ENCODE measurements at places on chromosomes 11 and 22. TPM values are rescaled to one million over a fixed set of nuclear protein-coding genes. Genes with fewer than 3 reads are reported as not detected.

DNA sequence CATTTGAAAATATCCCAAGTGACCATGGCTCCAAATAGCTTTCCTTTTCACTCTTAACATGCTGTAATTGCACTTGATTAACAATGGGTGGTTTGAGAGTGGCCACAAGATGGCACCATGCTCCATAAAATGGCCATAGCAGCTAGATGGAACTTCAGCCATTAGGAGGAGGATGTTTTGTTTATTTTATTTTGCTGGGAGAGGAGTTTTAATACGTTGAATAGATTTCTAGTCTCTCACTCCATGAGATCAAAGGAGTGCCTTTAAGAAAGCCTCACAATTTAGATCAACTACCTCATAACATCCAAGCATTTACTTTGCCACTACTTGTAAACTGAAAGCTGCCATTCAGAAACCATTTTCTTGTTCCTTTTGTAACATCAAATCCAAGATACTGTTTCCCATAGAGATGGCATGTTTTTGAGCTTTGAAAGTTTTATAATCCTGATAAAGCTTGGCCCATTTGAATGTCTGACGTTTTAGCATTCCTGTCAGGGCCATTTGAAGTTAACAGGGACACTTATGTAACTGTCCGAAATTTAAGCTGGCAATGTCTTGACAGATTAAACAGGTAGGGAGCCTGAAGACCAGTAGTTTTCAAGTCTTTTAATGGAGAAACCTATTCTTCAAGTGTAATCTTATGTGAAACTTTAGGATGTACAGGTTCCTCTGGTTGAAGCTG, 4.7 kb downstream of the FEN1 start:
- no peaks in the 10 kb centered on the region for H3K27me3 ChIP-seq
- no peak overlapping the region for H3K27ac ChIP-seq

DNA sequence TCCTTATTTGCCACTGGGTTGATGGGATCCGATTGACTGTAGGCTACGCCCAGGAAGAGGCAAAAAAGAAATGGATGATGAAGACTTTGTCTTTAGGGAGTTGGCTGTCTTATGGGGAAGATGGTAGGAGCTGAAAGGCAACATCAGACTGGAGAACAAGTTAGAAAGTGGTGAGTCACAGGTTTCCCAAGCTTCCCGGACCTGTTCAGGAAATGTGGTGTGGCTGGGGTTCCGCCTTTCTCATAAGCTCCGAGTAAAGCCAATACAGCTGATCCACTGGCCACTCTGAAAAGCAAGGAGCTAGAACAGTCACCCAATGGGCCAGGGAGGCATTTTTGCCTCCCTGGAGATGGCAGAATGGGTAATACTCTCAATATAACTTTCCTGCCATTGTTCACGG, 194.5 kb downstream of the SNX19 start:
- no peak for DNase-seq
- H3K36me3 ChIP-seq: no peaks in the 10 kb centered on the region
- H3K4me3 ChIP-seq: no peak overlapping the region
- no peak overlapping the region for H3K27ac ChIP-seq
- no peaks in the 10 kb centered on the region for H3K27me3 ChIP-seq
- H3K4me1 ChIP-seq: no peaks in the 10 kb centered on the region

GRCh38 chr11:116851626-116852025, 14.2 kb upstream of the APOA1 start:
- no peaks in the 10 kb centered on the region for H3K27me3 ChIP-seq
- peaks cover 27% of the 10 kb centered on the region for H3K36me3 ChIP-seq
- no peak overlapping the region for H3K4me3 ChIP-seq
- no peaks in the 10 kb centered on the region for H3K4me1 ChIP-seq
- no peak for DNase-seq

DNA sequence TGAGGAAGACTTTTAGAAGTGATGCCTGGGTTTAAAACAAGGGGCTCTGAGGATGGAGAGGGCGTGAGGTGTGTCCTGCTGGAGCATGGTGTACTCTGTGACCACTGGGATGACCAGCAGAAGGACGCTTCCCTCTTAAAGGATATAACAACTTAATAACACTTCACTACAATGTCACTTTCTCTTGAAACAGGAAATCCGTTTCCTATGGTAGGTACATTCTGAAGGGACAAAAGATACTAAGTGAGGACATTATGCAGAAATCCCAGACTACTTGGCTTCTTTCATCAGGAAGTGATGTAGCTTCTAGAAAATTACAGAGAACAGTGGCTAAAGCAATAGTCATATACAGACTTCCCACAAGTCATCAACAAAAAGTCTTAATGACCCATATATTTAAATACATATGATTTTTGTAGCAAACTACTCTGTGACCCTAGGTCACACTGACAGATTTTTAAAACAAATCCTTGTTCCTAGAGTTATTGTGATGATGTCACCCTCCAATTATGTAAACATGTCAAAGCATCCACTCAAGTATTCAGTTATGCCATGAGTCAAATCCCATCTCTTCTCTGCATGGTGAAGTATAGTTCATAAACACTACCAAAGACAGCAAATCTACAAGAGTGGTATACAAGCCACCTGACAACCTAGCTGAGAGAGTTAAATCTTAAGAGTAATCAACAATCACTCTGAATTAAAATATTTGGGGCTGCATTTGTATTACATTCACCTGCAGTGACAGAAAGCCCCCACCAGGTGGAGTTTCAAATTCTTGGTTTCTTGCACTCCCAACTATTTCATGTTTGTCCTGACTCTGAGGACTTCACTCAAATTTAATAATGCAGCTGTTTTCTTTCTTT, 32.8 kb downstream of the PITPNB start:
- H3K4me3 ChIP-seq: no peak overlapping the region
- H3K36me3 ChIP-seq: peaks cover 4% of the 10 kb centered on the region
- DNase-seq: no peak
- no peaks in the 10 kb centered on the region for H3K27me3 ChIP-seq
- H3K4me1 ChIP-seq: peaks cover 14% of the 10 kb centered on the region

GRCh38 chr11:203056-203944, 3.9 kb downstream of the BET1L start:
- H3K27me3 ChIP-seq: no peaks in the 10 kb centered on the region
- no peak overlapping the region for H3K4me3 ChIP-seq
- H3K36me3 ChIP-seq: peaks cover 25% of the 10 kb centered on the region
- DNase-seq: peak; percentile 14
- H3K4me1 ChIP-seq: peaks cover 11% of the 10 kb centered on the region
- no peak overlapping the region for H3K27ac ChIP-seq

Gene RAB39A
- total RNA-seq: 0.90 TPM

Gene OTOG
- total RNA-seq: not detected

Gene FAM118B
- 2.7 TPM for total RNA-seq

All from pancreas (tissue), 10 donors.